ENCODE measurements at places on chromosomes 6 and 20. TPM values are rescaled to one million over a fixed set of nuclear protein-coding genes. Genes with fewer than 3 reads are reported as not detected.

GRCh38 chr6:168218785-168219566 is 100.6 kb downstream of the DACT2 start:
- H3K4me3 ChIP-seq, result no peak overlapping the region
- no peaks in the 10 kb centered on the region for H3K27me3 ChIP-seq
- no peaks in the 10 kb centered on the region for H3K36me3 ChIP-seq

GRCh38 chr20:17609811-17610377 is 40.0 kb downstream of the DSTN start:
- no peaks in the 10 kb centered on the region for H3K27me3 ChIP-seq
- H3K27ac ChIP-seq, result peak overlapping the region; percentile 80
- H3K36me3 ChIP-seq, result peaks cover 10% of the 10 kb centered on the region

DNA sequence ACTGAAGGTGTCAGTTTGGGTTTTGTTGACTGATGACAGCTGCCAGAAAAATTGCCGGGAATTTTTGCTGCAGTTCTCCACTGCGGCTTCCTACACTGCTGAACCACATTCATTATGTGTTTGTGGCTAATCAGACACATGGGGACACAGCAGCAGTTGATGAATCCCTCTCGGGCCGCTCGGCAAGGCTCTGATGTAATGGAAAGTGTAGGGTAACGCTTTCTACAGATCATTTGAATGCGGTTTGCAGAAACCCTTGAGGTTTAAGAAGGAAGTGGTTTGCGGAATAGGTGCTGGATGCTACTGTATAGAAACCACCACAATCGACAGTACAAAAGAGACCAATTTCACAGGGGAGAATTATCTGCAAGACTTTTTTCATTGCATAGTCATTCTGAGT is 138.7 kb upstream of the SASH1 start:
- DNase-seq, result peak; percentile 97
- H3K4me3 ChIP-seq, result no peak overlapping the region
- no peak overlapping the region for H3K27ac ChIP-seq
- no peaks in the 10 kb centered on the region for H3K36me3 ChIP-seq

Gene LPA
- polyA plus RNA-seq, result 0.05 TPM

Gene TMEM244
- polyA plus RNA-seq, result not detected

Gene XRN2
- 29.5 TPM for polyA plus RNA-seq

DNA sequence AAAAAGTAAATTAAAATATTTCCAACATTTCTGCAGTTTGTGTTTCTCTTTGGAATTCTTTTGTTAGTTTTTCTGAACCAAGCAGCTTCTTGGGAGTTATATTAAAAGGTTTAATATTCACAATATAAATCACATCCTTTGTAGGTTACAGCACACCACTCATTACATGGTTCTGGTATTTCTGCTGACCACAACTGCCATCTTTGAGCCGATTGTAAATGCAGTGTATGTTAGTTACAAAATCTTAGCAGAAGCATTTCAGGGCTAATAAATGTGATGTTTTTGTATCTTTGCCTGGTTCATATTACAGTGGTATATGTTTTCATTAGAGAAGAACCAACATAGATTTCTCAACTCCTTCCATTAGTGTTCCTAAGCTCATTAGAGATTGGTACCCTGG is 19.1 kb upstream of the TSHZ2 start:
- no peaks in the 10 kb centered on the region for H3K4me1 ChIP-seq
- H3K27me3 ChIP-seq, result no peaks in the 10 kb centered on the region
- H3K4me3 ChIP-seq, result no peak overlapping the region
- H3K27ac ChIP-seq, result no peak overlapping the region
- no peak for DNase-seq
- H3K36me3 ChIP-seq, result no peaks in the 10 kb centered on the region

All from thymus (tissue), 14 donors.